ENCODE measurements at places on chromosomes 12 and 14. TPM values are rescaled to one million over a fixed set of nuclear protein-coding genes. Genes with fewer than 3 reads are reported as not detected.

The BHLHE41 gene
- 60.0 TPM for total RNA-seq

The A2M gene
- 29.6 TPM for total RNA-seq

The PRPH gene
- total RNA-seq, result not detected

The PPP1R12A gene
- total RNA-seq, result 131 TPM

The PALS1 gene
- total RNA-seq, result 24.1 TPM

The LALBA gene
- not detected for total RNA-seq

The RITA1 gene
- total RNA-seq, result 27.3 TPM
